ENCODE measurements at places on chromosomes 3 and 15.

- DNase-seq: no peak
Measured at GRCh38 chr15:58650102-58650501, 99.4 kb downstream of the ADAM10 start.

DNA sequence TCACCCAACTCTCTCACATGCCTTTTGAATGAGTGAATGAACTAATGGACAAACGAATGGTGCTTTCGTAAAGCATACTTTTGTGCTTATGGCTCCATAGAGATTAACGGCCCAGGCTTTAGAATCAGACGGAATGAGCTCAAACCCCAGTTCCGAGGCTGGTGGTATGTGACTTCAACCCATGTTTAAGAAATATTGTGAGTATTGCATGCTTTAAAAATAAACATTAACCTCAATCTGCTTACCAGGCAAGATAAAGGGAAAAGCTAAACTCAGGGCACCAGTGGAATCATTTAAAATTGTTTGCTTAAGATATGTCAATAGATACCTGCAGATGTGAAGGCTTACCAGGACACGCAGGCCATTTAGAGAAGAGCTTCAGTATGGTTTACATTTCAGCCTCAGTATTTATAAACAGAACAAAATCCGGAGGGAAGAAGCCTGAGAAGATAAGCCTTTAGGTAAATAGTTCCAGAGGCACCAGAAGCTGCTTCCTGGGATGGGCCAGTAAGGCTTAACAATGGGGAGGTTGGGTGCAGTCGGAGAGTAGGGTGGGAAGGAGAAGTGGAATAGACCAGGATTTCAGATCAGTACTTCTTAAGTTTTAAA lies 186.4 kb downstream of the ADAMTS9 start:
- DNase-seq: no peak

DNA sequence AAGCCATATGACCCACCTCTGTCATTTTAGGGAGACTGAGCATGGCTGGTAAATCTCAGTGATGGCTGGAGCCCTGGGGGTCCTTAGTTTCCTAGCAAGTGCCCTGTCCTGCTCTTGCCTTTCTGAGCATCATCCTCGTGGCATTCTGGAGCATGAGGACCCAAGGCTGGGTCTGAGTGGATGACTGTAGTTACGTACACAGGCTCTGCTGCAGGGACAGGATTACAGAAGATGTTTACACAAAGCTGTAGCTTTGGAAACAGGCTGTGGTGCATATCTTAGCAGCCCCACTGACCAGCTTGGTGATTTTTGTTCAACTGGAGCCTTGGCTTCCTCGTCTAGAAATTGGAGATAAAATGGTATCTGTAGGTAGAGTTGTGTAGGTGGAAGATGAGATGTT lies 272.9 kb upstream of the CTDSPL start:
- no peak for DNase-seq

DNA sequence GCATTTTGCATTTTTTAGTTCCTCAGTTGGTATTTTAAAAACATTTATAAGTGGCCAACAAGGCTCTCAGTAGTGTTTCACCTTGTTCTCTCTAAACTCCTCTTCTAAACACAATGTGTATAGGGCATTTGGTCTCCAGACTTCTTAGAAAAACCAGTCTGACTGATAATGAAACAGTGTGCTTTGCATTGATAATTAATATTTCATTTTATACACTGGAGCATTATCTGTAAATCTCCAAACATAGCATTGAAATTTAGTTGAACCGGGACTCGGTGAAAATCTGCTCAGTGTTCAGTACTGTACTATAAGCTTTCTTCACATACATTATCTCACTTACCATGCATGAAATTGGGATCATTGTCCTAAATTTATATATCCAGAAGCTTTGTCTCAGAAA lies 53.6 kb downstream of the SETD5 start:
- DNase-seq: no peak

- no peak for DNase-seq
Measured at GRCh38 chr3:159839561-159840379, 148.9 kb upstream of the IL12A start.

DNA sequence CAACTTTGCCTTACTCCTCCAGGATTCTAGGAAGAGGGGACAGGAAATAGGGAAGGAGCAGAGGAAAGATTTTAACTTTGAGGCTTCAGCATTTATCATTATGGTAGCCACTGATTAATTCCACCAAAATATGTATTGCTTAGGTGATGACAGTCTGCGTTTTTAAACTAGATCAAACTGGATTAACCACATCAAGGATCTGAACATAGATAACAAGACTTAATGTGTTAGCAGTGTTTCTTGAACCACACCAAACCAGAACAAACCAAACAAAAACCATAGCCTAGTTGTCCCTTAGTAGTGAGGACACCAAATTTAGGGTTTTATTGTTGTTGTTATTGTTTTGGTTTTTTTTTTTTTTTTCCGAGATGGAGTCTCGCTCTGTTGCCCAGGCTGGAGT lies 113.5 kb upstream of the LMOD3 start:
- DNase-seq: no peak

DNA sequence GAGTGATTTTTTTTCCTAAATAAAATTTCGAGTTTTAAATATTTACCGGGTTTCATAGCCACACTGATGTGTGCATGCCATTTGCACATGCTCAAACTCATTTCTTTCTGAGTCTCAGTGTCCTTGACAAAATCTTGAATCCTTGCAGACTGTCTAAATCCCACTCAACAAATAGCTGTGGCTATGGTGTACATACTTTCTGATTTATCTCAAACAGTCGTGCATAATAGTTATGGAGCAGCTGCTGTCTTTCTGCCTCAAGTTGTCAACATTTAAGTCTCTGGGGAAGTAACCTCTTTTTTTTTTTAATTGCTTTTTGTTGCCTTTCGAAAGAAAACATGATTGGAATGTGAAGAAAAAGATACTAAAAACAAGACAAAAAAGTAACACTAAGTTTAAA lies 52.8 kb upstream of the UTS2B start:
- no peak for DNase-seq

GRCh38 chr3:53913401-53913800 lies 21.7 kb upstream of the SELENOK start:
- no peak for DNase-seq

GRCh38 chr3:45003406-45003805 lies 22.7 kb upstream of the CLEC3B start:
- no peak for DNase-seq

DNA sequence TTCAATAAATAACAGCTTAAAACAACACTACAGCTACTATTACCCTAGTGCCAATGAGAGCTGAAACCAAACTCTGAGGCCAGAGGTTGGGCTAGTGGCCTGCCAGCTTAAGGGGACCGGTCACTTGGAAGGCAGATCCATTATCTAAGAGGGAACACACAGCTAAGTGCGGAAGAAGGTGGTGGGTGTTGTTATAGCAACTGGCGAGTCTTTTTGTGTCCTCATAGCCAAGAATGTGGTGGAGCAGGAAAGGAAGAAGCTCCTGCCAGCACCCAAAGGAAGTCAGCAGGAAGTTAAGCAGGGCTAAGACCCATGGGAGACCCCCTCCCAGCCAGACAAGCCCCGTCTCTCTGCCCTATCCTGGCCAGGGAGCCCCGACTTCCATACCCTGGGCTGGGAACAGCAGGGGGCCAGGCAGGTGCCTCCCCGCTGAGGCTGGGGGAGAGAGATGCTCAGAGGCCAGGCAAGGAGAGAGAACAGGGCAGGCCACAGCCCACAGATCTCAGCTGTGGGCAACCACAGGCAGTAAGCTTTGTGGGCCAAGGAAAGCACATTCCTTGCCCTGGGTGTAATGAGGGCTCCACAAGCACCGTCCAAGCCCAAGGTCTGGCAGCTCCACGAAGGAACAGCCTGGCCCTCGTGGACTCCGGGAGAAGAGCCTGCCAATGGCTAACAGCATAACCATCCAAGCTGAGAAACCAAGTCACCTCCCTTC lies 34.0 kb upstream of the HRH1 start:
- DNase-seq: no peak

DNA sequence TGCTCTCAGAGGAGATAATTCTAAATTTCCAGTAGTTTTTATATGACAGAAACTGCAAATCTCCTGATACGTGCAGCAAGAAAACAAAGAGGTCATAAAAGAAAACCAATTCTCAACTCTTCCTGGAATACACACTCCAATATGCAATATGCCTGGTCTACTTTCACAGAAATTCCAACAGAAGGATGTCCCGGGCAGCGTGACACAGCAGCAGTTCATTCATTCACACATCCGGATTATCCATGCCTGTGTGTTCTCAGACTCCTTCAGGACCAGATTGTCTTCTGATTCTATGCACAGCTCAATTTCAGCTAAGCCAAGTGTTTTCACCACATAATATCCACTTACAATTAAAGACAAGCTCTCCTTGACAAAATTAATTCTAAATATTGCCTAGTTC lies 64.3 kb downstream of the FBN1 start:
- DNase-seq: no peak

- DNase-seq: no peak
Measured at GRCh38 chr3:127214975-127215374, 22.0 kb downstream of the PRR23E start.

Data from activated naive CD4-positive, alpha-beta T cell (primary cell).